Stimulated activated CD8-positive, alpha-beta memory T cell treated with anti-CD3 and anti-CD28 coated beads, Interleukin-2, amount 100 ng/mL, for 48 hours (primary cell): ENCODE measurements at places on chromosomes 7 and 10.

DNA sequence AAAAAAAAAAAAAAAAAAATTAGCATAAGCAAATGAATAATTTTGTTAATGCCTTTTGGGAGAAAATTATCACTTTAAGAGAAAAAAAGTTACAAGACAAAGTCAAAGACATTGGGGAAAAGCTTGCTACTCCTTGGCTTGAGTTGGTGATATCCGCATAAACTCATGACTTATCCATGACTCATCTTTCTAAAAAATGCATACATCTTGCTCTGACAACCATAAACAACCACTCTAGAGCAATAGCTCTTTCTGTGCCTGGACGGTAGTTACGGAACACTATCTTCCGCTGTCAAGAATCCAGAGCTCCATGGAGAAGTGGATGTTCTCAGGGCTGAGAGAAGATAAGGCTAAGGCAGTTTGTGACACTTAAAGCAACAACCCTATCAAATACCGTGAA lies 281.1 kb upstream of the PFKP start:
- no peak for DNase-seq

GRCh38 chr10:22372917-22373316 lies 27.6 kb downstream of the SPAG6 start:
- no peak for DNase-seq

DNA sequence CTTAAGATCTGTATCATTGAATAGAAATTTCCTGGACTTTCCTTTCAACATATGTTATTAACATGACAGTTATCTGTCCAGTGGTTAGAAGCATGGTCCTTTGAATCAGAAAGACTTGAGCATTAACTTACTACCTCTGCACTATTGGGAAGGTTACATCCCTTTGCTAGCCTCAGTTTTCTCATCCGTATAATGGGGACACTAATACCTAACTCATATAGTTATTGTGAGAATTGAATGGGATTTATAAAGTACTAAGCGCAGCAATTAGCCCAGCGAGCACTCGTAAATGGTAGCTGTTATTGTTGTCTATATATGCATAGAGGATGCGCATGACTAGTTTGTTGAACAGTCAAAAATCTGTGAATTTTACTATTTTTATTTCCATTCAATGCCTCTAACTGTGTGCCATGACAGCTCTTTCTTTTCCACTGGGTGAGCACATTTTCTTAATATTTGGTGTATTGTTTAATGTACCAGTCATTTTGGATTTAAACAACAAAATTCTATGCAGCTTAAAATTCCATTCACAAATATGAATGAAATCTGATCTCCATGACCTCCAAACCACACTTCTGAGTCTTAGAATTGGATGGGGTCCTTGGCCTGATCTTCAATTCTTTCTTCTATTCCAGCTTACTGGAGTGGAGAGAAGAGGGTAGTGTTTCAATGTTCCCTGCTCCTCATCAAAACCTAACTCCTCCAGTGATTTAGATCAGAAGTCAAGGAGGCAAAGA lies 65.0 kb downstream of the CACNB2 start:
- DNase-seq = no peak

GRCh38 chr10:98138031-98138430 lies 3.6 kb downstream of the R3HCC1L start:
- no peak for DNase-seq

GRCh38 chr7:80070391-80070790 lies 64.2 kb upstream of the GNAI1 start:
- DNase-seq = no peak

GRCh38 chr10:16752099-16752498 lies 65.1 kb downstream of the RSU1 start:
- no peak for DNase-seq

- no peak for DNase-seq
Observed at GRCh38 chr10:20256969-20257368, 440.7 kb downstream of the PLXDC2 start.

DNA sequence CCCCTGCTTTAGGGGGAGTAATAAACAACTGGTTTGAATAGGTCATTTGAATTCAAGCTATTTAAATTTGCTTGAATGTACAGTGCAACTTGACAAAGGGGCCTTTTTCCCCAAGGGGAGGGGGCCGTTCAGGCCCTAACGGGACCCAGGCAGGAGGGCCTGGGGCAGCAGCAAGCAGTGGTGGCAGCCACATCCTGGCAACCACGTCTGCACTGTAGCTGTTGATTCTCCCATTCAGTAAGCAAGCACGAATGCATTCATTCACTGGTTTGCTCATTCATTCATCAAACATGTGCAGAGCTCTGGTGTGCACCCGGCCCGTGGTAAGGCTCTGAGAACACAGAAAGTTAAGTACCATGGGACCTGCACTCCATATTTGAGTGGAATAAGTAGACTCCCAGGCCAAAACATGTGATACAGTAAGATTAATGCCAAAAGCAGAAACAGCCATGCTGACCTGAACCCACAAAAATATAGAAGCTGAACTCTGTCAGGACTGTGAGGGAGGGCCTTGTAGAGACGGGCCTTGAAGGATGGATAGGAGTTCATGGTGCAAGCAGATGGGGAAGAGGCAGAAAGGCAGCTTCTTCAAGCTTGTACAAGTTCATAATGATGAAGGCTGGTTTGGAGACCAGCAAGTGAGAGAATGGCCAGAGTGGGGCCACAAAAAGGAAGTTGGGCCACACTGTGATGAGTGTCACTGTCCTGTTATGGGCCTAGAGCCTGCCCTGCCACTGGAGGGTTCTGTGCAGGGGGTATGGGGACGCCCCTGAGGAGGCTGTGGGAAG lies 29.3 kb upstream of the C10orf53 start:
- DNase-seq = no peak

- no peak for DNase-seq
Observed at GRCh38 chr10:119737823-119738222, 12.0 kb downstream of the INPP5F start.

GRCh38 chr7:37759526-37759925 lies 76.0 kb downstream of the GPR141 start:
- no peak for DNase-seq
